ENCODE measurements at places on chromosomes 7 and 10.
A peak's percentile ranks its signal among the peaks of the same experiment; 100 is the strongest.

DNA sequence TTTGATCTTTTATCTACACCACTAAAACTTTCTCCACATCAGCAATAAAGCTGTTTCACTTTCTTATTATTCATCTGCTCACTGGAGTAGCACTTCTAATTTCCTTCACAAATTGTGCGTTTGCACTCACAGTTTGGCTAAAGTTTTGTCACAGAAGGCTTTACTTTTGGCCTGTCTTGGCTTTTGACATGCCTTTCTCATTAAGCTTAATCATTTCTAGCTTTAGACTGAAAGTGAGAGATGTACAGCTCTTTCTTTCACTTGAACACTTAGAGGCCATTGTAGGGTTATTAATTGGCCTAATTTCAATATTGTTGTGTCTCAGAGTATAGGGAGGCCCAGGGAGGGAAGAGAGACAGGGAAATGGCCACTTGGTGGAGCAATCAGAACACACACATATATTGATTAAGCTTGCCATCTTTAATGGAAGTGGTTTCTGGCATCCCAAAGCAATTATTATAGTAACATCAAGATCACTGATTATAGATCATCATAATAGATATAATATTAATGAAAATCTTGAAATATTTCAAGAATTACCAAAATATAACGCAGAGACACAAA, 512.5 kb downstream of the ETV1 start:
- no peak for DNase-seq

- DNase-seq = no peak
These were observed 846.7 kb downstream of the NXPH1 start for GRCh38 chr7:9280088-9280487.

- DNase-seq = no peak
These were observed 291.0 kb upstream of the KMT2E start for GRCh38 chr7:104723001-104723400.

- DNase-seq = no peak
These were observed 1.8 kb downstream of the SNCG start for GRCh38 chr10:86960003-86960862.

DNA sequence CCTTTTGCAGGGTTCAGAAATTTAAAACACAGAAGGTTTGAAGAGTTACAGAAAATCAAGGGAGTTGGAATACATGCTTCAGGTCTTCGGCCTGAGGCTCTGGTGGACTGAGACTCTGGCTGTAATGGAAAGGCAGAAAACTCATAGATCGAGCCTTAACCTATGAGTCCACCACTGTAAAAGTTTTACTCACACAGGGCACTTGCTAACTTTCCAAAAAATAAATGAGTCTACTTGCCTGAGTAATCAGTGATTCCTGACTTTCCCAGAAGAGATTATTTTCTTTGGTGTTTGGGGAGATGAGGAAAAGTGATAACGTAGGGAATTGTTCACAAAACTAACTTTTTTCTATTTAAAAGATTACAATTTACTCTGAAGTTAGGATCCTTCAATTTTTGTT, 108.0 kb downstream of the MBL2 start:
- no peak for DNase-seq

DNA sequence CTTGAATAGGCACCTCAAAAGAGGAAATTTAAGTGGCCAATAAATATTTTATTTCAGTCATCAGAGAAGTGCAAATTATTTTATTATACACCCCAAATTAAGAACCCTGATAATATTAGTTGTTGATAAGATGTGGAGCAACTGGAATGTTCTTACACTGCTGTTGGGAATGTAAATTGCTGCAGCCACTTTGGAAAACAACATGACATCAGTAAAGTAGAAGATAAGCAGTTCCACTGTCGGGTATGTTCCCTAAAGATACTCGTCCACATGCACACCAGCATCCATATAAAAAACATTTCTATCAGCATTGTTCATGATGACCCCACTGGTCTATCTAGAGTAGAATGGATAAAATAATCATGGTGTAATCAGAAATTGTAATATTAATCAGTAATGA, 46.5 kb downstream of the VCL start:
- DNase-seq = no peak

DNA sequence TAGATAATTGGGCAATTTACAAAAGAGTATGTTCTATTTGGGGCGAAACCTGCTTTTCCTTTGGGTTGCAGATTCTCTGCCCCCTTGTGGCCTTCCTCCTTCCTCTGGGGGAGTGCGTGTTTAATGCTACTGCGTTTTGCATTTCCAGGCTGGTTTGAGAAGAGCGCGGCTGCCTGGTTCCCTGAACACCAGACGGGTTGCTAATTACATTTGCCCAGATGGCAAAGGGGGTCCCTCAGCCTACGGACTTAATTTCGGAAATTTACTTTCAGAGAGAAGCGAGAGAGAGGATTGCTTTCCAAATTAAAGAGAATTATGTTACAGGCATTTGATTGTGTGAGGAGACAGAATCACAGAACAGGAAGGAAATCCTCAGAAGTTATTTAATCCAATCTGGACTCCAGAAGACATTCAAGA, 91.9 kb upstream of the JAZF1 start:
- DNase-seq = peak; percentile 48

GRCh38 chr10:87767253-87767652, 50.8 kb downstream of the ATAD1 start:
- no peak for DNase-seq

- no peak for DNase-seq
These were observed 187.2 kb downstream of the VTI1A start for GRCh38 chr10:112634096-112634830.

GRCh38 chr10:34116220-34116641, 698.9 kb downstream of the PARD3 start:
- no peak for DNase-seq

DNA sequence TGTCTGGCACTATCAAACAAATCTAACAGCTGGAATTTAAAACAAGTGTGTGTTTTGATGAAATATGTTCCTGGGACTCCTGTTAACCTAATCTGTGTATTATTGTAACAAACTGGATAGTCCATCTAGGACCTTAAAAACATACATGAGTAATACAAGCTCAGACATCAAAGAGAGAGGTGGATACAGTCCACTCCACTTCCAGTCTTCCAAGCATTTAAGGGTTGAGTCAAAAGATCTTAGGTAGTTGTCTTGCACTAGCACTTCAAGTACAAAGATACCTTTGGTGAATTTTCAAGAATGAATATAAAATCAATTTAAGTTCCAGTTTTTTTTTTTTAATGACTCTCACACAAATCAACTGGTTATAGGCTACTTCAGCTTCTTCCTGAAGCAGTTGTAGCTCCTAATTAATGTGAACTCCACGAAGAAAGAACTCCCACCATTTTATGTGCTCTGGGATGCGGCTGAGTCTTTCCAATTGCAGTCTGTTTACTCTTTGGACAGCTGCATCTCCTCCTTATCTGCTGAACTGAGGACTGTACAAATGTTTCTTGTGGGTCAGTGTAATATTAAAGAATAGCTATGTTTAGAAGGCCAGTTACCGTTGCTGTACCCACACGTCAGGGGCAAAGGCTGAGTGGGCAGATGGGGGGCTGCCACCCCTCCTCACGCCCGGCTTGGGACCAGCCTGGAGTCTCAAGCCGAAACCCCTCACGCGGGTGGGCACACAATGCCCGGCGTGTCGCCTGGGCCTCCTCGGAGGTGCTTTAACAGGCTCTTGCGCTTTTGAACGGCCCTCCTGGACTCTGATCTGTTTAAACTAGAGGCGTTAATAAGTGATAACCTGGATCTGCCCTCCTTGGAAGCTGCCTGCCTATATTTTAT, 2.9 kb upstream of the IGF2BP3 start:
- DNase-seq = no peak

DNA sequence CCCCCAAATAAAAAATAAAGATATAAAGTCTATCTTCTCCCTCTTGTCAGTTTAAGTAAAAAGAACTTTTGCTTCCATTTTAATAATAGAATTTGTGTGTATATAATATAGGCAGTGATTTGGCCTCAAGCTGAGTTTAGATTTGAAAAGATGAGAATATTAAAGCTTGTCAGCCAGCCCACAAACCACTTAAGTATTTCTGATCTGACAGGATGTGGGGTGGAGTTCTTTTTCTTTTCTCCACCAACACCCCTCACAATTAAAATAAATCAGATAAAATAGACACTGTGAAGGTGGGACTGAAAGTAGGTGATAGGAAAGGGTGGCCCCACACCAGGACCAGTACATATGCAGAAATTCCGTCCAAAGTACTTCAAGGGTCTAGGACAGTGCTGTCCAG, 714.1 kb downstream of the AUTS2 start:
- DNase-seq = no peak

DNA sequence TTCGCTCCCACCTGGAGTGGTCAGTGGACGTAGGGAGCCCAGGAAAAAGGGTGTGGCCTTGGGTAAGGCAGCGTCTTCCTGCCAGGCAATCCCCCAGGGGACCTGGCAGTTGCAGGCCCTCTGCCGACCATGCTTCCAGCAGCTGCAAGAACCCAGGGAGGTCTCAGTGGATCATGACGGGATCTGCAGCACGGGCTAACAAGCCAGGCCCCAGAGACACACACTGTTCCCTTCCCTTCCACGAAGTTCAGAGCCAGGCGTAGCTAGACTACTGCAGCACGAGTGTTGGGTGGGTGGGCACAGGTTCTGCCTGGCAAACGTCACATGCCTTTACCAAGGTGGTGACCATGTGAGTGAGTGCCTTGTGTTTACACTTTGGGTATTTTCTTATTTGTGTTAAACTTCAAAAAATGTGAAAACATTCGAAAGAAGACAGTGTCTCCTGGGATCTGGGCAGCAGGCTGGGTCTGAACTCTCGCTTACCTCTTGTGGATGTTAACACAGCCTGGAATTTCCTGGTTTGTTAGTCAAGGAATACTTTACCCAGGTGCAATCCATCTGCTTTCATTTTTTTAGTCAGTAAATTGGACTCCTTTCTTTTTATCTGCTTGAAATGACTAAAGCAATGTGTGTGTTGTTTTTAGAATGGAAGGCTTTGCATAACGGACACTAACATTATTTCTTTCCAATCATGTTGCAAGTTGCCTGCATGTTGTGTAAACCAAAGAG, 48.2 kb upstream of the VIPR2 start:
- DNase-seq = no peak

DNA sequence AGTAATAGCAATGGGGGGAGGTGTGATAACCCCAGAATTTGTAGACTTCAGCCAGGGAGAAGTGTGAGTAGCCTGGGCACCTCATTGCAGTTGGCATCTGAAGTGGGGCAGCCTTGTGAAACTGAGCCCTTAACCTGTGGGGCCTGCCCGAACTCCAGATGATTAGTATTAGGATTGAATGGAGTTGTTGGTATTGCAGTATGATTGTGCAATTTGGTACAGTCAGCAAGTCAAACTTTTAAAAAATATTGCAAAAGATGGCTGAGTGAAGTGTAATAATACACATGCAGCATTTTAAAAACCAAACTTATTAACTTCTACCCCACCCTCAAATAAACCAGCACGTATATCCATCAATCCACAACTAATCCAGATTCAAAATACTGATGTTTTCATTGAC, 9.3 kb downstream of the RBM33 start:
- DNase-seq = no peak

- no peak for DNase-seq
These were observed 8.9 kb downstream of the FGF8 start for GRCh38 chr10:101766753-101767599.

GRCh38 chr10:2992401-2993198, 74.7 kb upstream of the PFKP start:
- no peak for DNase-seq

DNA sequence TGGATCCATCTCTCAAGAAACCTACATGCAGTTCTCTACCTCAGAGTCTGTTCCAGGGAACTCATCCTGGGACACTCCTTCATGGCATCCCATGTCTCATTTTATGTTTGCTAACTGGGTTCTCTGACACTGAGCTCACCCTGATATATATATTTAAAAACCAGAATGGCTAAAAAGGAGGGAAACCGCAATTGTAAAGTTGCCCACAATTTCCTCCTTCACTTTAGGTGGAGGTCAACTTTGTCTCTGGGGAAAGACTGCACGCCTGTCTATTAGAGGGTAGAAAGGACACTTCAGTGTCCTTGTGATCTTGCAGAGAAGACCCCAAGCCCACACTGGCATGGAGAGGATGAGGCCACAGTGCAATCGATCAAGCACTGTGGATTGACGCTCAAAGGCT, 131.7 kb downstream of the TEX36 start:
- no peak for DNase-seq

DNA sequence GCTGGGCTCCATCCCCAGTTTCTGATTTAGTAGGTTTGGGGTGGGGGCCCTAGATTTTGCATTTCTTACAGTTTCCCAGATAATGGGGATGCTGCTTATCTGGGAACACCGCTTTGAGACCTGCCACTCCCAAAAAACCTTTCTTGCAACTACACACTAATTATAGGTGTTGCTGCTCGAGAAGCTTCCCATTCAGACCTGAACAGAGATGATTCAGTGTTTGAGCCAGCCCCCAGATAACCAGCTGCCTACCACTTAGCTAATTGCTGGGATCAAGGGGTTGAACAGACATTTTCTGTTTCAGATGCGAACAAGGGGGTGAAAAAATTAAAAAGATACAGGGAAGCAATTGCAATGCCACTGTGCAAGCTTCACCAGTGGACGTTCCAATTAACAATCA, 448.5 kb downstream of the KCNMA1 start:
- no peak for DNase-seq

- no peak for DNase-seq
These were observed 110.8 kb upstream of the LRGUK start for GRCh38 chr7:134016223-134016941.

GRCh38 chr10:72736828-72737220, 44.9 kb downstream of the MCU start:
- no peak for DNase-seq

GRCh38 chr7:115116773-115117715, 195.2 kb downstream of the MDFIC start:
- DNase-seq = no peak

GRCh38 chr10:69218831-69219230, 1.3 kb upstream of the HKDC1 start:
- no peak for DNase-seq

DNA sequence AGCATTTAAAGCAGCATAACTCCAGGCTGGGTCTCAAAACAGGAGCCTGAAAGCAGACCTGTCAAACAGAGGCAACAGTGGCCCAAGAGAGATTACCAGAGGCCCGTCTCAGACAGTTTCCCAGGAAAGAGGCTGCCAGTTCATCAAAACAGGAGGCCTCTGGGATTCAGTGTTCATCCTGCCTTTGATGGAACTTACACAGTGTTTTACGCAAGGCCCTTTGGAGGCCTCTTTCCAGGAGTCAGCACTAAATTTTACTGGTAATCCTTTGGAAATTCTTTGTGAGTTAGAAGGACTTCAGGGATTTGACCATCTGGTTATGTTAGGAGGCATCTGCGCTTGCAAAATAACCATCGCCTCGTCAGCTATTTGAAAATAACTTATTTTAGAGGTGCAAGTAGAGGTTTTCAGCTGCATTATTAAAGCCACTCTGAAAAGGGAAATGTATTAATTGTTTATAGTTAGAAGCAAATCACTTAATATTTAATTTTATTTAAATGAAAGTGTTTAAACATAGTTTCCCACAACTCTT, 501.2 kb upstream of the COBL start:
- DNase-seq = no peak

GRCh38 chr10:64648915-64649314, 1127.7 kb downstream of the REEP3 start:
- no peak for DNase-seq
